ENCODE measurements at places on chromosomes 1 and 21.

DNA sequence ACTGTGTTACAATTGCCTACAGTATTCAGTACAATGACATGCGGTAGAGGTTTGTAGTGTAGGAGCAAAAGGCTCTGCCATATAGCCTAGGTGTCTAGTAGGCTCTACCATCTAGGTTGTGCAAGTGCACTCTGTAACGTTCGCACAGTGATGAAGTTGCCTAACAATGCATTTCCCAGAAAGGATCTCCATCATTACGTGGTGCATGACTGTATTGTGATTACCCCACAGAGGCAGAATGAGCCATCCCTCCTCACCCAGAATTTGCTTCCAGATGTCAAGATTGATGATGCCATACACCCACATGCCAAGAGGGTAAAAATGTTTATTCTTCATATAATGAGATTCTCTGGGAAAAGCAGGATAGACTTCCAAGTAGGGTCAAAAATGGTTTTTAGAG, 199.3 kb upstream of the CTTNBP2NL start:
- no peak for DNase-seq

- no peak for DNase-seq
Observed at GRCh38 chr21:43597540-43598250, 61.6 kb downstream of the HSF2BP start.

GRCh38 chr1:59738152-59738551, 76.6 kb upstream of the HOOK1 start:
- DNase-seq, result no peak

GRCh38 chr1:15328351-15329103, 81.2 kb upstream of the EFHD2 start:
- DNase-seq, result no peak

- no peak for DNase-seq
Observed at GRCh38 chr1:32900956-32901822, at the start of gene TMEM54. Gene TMEM54 (minus strand): TSS chr1:32901389. CDS start chr1:32901238, 151 bp downstream.

- no peak for DNase-seq
Observed at GRCh38 chr1:36268981-36269380, 37.2 kb upstream of the SH3D21 start.

- no peak for DNase-seq
Observed at GRCh38 chr1:6209661-6210580, 4.0 kb downstream of the RNF207 start.

DNA sequence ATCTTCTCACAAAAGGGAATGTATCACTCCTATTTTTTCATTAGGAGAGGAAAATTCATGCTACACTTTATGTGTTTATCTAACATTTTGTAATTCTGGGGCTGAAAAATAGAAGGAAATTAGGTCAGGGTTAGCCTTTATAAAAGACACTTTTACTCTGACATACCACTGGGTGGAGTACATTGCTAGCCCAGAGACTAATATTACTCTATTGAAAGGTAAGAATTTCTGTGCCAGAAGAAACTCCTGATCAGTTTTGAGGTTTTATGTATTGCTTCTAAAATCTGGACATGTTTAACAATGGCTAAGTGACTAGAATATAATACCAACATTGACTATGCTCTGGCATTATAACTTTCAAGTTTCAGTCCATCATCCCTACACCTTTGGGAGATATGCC, 724.6 kb downstream of the USP25 start:
- no peak for DNase-seq

- no peak for DNase-seq
Observed at GRCh38 chr1:45928486-45929205, 125.2 kb downstream of the MAST2 start.

GRCh38 chr1:109438798-109439297, 12.6 kb upstream of the PSMA5 start:
- DNase-seq, result no peak

GRCh38 chr21:39663066-39663465, 50.3 kb downstream of the B3GALT5 start:
- DNase-seq, result no peak

DNA sequence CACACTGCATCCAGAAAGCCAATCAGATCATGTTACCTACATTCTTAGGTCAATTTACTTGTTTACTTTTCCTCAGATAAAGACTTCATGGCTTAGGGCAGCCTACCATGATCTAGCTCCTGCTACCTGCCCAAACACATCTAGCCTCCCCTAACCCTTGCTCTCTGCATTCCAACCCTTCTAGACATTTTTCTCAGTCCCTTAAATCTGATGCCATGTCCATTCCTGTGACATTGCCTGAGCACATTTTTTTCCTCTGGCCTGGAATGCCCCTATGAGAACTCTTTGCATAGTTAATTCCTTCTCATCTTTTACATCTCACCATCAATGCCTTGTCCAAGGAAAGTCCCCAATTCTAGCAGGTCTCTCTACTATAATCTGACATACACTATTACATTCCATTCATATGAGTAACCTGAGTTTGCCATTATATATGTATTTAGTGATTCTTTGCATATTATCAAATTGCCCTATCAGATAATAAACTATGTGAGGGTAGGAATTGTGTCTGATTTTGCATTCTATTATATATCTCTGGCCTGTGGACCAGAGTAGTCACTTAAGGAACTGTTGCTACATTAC, 166.9 kb downstream of the COL11A1 start:
- DNase-seq, result no peak

GRCh38 chr1:1419363-1419812, 1.7 kb downstream of the ANKRD65 start:
- no peak for DNase-seq

DNA sequence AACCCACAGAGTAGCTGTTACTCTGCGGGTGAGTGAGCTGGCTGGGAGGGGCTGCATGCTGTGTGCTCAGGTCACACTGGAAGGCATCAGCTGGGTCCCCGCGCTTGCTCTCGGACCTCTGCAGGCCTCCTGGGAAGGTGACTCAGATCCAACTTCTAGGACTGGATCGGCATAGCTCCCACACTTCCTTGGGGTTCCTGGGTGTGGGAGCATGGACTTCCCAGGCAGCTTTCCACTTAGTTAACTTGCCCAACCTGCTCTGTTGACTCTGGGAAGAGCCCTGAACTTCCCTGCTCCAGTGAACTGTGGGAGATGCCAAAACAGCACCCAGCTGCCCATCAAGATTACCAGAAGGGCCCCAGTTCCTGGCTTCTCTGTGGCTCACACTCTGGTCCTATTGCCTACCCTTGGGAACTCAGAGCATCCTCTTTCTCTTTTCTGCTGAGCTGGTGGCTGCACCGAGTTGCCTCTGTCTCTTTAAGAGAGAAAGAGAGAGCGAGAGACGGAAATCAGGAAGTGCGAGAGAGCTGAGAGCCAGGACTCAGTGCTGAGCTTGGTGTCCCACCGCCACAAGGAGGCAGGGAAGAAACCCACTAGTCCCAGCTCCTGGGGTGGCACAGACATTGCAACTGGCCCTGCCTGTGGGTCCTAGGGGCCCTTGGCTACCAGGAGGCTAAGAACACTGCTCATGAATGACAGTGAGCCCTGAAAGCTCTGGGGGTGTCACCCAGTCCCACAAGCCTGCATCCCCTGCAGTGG, at the start of gene IKBKE:
TSS of gene IKBKE (plus strand) at position 544 of the 759 bp plus-strand sequence. CDS start 2,752 bp downstream, outside the sequence.
- DNase-seq, result no peak

- peak; percentile 25 for DNase-seq
Observed at GRCh38 chr1:193070942-193071341, 11.5 kb downstream of the RO60 start.

- no peak for DNase-seq
Observed at GRCh38 chr1:205668951-205669340, 11.4 kb downstream of the SLC45A3 start.

- DNase-seq, result no peak
Observed at GRCh38 chr1:185663332-185663731, 70.9 kb upstream of the HMCN1 start.

DNA sequence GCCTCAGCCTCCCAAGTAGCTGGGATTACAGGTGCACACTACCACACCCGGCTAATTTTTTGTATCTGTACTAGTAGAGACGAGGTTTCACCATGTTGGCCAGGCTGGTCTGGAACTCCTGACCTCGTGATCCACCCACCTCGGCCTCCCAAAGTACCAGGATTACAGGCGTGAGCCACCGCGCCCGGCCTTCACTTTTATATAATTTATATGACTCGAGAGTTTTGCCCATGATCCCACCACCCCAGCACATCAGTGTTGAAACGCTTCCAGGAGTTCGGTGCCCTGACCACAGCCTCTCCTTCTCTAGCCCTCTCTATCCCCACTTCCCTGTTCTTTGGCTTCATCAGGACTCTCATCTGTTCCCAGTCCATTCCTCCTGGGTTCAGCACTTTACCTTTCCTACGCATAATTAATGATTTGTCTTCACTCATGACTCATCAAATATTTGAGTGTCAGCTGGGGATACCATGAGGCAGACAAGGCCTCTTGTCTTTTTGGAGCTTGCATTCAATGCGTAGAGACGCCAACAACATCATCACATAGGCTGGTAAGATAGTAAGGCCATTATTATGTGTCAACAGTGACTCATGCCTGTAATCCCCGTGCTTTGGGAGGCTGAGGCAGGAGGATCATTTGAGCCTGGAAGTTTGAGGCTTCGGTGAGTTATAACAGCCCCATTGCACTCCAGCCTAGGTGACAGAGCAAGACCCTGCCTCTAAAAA, 1.4 kb downstream of the PMF1 start:
- peak; percentile 16 for DNase-seq

- DNase-seq, result no peak
Observed at GRCh38 chr1:4109628-4109940, 209.5 kb upstream of the C1orf174 start.

- no peak for DNase-seq
Observed at GRCh38 chr1:8875216-8875861, 3.1 kb downstream of the ENO1 start.

DNA sequence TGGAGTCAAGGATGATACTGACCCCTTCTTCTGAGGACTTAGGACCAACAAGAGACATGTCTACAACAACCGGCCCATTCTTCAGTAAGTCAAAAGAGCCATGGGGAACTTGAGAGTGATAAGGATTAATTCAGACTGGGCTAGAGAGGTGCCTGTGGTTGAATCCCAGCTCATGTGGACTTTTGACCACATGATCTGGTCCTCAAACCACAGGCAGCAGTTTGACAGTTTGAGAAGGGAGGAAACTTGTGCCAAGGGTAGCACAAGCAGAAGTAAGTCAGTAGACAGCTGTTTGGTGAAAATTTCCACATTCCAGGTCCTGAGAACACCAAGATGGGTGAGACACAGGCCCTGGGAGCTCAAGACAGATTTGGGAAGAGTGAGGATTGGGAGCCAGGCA, 19.8 kb downstream of the SH3BP5L start:
- no peak for DNase-seq

GRCh38 chr1:98328855-98329254, 332.7 kb upstream of the SNX7 start:
- DNase-seq, result no peak

GRCh38 chr1:239772446-239772845, 319.2 kb upstream of the FMN2 start:
- DNase-seq, result no peak

DNA sequence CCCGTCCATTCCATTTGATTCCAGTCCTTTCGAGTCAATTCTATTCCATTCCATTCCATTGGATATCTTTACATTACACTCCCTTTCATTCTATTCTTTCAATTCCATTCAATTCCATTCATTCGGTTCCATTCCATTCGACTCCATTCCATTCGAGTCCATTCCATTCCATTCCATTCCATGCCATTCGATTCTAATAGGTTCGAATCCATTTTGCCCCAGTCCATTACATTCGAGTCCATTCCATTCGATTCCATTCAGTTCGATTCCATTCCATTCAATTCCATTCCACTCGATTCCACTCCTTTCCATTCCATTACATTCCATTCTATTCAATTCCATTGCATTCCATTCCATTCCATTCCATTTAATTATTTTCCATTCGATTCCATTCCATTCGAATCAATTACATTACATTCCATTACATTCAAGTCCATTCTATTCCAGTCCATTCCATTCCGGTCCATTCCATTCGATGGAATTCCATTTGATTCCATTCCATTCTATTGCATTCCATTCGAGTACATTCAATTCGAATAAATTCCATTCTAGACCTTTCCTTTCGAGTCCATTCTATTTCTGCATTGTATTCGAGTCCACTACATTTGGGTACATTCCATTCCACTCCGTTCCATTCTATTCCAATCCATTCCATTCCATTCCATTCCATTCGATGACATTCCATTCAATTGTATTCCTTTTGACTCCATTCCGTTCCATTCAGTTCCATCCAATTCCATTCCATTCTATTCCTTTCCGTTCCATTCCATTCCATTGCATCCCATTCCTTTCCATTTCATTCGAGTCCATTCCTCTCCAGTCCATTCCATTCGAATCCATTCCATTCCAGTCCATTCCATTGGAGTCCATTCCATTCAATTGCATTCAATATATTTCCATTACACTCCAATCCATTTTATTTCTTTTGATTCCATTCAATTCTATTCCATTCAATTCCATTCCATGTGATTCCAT, 2604.8 kb upstream of the TPTE start:
- no peak for DNase-seq

DNA sequence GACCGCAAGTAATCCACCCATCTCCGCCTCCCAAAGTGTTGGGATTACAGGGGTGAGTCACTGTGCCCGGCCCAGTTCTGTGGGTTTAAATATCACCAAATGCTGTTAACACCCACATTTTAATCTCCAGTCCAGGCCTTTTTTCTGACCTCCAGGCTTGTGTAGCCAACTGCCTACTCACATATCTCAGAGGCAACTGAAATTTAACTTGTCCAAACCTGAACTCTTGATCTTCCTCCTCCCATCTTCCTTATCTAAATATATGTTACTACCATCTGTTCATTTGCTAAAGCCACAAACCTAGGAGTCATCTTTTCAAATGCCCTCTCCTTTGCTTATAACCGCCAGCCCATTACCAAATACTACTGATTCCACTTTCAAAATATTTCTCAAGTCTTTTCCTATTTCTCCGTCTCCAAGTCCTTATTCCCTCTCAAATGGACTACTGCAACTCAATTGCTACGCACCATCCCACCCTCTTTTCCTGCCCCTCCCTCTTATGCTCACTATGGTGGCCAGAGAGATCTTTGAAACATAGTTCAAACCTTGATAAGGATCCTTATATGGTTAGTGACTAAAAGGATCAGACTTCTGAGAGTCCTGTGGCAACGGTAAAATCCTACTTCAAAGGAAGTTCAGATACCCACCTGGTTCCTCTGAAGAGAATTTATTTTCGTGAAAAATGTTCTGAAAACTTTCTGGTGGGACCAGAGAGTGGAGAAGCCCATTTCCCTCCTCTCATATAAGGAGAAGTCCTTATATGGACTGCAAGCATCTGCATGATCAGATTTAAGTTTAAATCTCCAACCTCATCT, 78.5 kb upstream of the CDC42BPA start:
- peak; percentile 64 for DNase-seq

- no peak for DNase-seq
Observed at GRCh38 chr1:108851567-108851966, 5.3 kb downstream of the AKNAD1 start.

All from hematopoietic multipotent progenitor cell treated with erythropoietin and hydrocortisone succinate and interleukin-3 and kit ligand, for 15 days (in vitro differentiated cells).